ENCODE measurements at places on chromosomes 2 and 18. TPM values are rescaled to one million over a fixed set of nuclear protein-coding genes. Genes with fewer than 3 reads are reported as not detected.

- no peak for DNase-seq
Measured at GRCh38 chr2:70796262-70796661, 5.8 kb upstream of the FIGLA start.

- DNase-seq = no peak
Measured at GRCh38 chr18:61132031-61132430, 201.2 kb upstream of the CDH20 start.

DNA sequence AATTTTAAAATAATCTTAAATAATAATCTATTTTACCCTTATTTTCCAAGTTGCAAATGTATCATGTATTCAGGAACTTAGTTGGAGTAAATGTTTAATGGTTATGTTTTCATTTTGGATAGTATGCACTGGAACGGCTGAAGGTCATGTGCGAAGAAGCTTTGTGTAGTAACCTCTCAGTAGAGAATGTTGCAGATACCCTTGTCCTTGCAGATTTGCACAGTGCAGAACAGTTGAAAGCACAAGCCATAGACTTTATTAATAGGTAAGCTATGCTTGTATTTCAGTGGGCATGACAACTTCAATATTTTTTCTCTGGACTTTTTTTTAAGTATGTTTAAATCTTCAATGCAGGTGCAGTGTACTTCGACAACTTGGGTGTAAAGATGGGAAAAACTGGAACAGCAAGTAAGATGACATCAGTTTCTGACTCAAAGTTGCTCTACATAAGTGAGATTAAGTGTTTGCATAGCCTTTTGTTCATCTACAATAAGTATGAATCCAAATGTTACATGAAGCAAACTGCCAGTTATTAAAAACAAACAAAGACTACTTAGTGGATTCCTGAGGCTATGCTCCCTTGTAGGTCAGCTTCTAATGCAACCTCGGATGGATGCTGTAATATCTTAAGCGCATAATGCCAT lies 63.1 kb downstream of the SPOPL start:
- no peak for DNase-seq

DNA sequence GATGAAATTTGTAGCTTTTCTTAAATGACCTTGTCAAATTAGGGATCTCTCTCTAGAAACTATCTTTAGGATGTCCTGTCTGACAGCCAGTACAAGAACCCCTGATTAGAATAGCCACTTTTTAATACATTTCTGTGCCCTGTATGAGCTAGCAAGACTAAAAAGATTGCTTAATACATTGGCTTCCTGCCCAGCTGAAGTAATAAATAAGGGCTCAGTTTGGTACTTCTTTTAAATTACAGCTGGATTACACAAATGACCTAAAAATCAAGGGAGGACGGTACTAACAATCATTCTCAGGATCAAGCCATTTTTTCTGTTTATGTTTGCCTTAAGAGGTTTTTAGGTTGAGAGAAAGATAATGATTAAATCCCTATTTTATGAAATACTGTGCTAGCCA lies 11.6 kb upstream of the OLA1 start:
- no peak for DNase-seq

DNA sequence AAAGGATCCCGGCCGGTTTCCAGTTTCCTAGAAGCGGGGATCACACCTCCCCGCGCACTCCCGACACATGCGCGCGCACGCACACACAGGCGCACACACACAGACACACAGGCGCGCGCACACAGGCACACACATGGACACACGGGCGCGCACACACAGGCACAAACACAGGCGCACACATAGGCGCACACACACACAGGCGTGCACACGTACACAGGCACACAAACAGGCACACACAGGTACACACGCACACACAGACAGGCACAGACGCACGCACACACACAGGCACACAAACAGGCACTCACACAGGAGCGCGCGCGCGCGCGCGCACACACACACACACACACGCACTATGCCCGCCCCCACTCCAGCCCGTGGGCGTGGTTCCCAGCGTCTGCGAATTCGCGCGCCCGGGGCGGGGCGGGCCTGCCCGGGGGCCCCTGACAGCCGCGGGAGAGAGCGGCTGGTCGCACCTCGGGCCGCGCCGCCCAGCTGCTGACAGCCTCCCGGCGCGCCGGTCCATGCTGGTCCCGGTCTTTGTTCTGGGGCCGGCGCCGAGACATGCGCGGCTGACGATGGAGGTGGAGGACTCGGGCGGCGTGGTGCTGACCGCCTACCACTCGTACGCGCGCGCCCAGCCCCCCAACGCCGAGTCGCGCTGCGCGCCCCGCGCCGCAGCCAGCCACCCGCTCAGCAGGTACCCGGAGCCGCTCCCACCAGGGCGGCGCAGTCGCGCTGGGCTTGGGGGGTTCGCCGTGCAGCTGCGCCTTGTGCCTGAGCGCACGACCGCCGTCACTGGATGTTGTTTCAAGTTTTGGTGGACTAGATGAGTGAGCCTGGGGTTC lies at the start of gene ARHGAP28:
ARHGAP28 (plus strand) TSS at position 470 of the 845 bp plus-strand sequence; CDS start at position 576, 106 bp downstream.
- peak; percentile 71 for DNase-seq

- no peak for DNase-seq
Measured at GRCh38 chr2:104430359-104430740, 423.6 kb upstream of the POU3F3 start.

DNA sequence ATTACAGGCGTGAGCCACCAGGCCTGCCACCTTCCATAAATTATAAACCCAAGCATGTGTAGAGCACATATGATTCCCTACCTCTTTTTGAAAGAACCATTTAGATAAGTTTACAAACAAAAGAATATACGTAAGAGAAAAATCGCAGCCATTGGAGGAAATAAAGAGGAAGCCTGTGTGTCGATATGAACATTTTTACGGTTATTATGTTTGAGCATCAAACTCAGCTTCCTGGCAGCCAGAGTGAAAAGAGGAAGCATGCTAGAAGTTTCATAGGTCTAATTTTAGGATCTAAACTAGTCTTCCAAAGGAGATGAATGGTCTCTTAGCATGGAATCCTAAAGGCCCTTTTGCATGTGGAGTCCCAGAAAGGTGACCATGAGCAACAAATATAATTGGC lies 104.3 kb downstream of the PLB1 start:
- no peak for DNase-seq

DNA sequence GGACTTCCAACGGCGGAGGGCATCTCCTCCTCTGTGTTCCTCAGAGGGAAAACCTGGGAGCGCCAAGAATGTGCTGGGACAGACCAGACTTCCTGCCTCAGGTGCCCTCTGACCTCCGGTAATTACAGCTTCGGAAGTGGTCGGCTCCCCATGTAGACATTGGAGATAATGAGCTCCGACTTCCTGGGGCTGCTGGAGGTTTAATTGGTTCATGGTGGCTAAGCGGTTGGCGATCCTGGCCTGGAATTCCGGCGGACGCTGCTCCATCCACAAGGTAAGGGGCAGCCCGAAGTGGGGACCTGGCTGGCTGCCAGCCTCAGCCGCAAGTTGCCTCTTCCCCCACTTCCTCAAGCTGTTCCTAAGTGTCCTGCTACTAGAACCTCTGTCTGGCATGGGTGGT lies 83.2 kb upstream of the EPC2 start:
- no peak for DNase-seq

- DNase-seq = no peak
Measured at GRCh38 chr2:56522605-56523089, 338.9 kb downstream of the CCDC85A start.

DNA sequence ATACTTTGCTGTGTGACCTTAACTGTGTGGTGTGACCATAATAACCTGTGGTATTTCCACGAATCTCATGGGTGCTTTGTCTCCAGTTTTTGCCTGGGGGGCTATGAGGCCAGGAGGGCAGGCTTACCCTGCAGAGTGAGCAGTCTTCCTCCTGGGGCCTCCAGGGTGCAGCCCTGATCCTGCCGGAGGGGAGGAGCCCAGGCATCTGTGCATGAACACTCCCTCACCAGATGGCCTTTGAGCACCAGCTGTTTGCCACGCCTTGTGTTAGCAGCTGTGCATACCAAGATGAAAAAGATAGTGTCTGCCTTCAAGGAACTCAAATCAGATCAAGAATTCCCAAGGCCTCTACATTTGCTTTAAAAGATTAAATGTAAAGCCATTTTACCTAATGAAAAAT lies 75.0 kb upstream of the RBM44 start:
- DNase-seq = no peak

- DNase-seq = no peak
Measured at GRCh38 chr2:200470230-200470629, 39.6 kb downstream of the KCTD18 start.

GRCh38 chr2:15311926-15312325 lies 249.2 kb downstream of the NBAS start:
- DNase-seq = no peak

GRCh38 chr18:12703096-12703567 lies 290 bp downstream of the PSMG2 start:
- DNase-seq = no peak

GRCh38 chr2:42138163-42139015 lies 30.8 kb upstream of the EML4 start:
- no peak for DNase-seq

GRCh38 chr2:86429335-86429734 lies 11.8 kb upstream of the KDM3A start:
- no peak for DNase-seq

GRCh38 chr2:18584608-18584954 lies 4.8 kb downstream of the NT5C1B start:
- DNase-seq = no peak

ZNF236 gene
- 6.5 TPM for total RNA-seq

CGREF1 gene
- total RNA-seq = 10.3 TPM

ZBTB7C gene
- total RNA-seq = 0.19 TPM

LAMA3 gene
- 3.9 TPM for total RNA-seq

DCDC2C gene
- total RNA-seq = not detected

BCL11A gene
- 8.5 TPM for total RNA-seq

STAT4 gene
- 7.9 TPM for total RNA-seq

VWA3B gene
- not detected for total RNA-seq

Measured in liver (tissue), 10 donors.